ENCODE measurements at places on chromosomes 6 and 20.

DNA sequence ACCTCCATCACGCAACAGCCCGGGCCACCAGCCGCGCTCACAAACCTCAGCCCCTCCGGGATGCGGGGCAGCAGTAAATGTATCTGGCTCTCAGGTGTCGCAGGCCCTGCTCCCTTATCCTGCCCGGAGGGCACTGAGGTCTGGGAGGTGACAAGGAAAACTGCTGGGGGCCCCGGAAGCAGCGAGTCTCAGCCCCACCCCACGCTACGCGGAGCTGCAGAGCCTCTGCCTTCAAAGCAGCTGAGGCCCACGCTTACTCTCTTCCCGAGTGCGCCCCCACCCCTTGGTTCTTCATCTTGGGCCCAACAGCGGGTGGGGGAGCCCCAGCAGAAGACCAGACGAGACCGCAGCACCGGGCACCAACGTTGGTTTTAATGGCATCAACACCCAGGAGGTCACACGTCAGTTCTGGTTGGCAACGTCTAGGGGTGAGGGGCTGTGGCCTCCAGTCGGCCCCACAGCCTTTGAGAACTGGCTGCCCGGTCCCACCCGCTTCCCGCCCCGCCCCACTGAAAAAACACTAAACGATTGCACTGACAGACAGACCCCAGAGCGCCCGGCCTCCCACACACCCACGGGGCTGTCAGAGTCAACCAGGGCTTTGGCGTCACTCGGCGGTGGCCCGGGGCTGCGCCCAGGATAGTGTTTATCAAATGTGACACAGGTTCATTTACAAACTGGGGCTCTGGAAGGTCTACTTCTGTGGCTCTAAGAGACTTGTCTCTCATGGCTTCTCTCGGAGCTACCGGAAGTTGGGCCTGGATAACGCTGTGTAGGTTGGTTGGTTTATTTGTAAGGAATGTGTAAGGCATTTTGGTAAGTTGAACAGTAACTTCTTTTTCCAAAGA, 43.7 kb downstream of the DSTN start:
- peak; percentile 7 for DNase-seq

- DNase-seq = no peak
These were observed 94.1 kb downstream of the SNX5 start for GRCh38 chr20:17874271-17875105.

GRCh38 chr6:52330470-52330869, 31.5 kb upstream of the PAQR8 start:
- DNase-seq = no peak

GRCh38 chr6:11043961-11044711, at the start of gene ELOVL2:
TSS of gene ELOVL2 (minus strand) at chr6:11044305. CDS start at chr6:11044230, 75 bp downstream.
- DNase-seq = peak; percentile 77

DNA sequence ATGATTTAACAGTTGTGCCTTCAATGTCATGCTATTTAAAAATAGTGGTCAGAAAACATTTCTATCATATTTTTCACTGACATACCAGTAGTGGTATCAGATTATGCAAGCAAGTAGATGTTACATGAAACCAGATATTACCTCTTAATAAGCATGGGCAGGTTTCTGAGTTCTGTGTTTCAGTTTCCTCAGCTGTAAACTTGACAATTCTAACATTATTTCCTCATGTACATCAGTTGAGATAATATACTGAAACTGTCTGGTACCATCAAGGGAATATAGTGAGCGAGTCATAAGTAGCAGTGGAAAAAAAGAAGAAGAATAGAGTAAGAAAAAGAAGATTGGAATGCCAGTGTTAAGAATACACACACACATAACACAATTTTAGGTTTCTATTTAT, 477.9 kb upstream of the MANEA start:
- no peak for DNase-seq

- DNase-seq = no peak
These were observed 21.1 kb downstream of the MRPL14 start for GRCh38 chr6:44105993-44106740.

DNA sequence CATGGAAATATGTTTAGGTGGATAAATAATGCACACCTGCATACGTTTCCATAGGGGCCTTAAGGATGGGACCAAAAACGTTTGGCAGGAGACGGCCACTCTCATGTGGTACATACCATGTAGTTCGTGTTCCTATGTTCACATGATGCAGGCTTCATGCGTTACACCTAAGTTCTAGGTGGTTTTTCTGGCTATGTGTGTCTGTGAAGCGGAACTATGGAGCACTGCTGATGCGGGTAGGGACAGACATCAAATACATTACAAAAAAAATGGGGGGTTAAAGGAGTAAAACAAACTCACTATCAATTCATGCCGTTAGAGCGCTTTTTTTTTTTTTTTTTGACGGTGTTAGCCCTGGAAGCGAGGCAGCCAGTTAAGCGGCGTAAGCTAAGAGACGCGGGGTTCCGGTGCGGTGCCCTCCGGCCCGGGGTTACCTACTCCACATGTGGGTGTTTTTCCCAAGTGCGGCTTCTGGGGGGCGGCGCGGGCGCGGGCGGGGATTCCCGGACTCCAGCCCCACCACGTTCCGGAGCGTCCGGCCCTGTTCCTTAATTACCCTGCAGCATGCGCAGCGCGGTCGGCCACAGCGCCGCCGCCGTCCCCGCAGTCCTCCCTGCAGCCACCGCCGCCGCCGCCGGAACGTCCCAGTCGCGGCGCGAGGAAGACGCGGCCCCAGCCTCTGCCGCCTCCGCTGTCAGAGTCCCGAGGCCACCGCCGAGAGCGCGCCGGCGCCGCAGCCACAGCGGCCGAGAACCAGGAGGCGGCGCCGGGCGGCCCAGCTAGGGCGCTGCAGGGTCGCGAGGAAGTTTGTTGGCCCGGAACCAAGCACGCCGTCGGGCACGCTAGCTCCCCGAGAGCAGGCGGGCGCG, 648 bp downstream of the COL19A1 start:
- no peak for DNase-seq

GRCh38 chr20:34560141-34560523, 1.6 kb downstream of the MAP1LC3A start:
- no peak for DNase-seq

GRCh38 chr6:105357165-105357564, 45.7 kb downstream of the PREP start:
- DNase-seq = no peak

GRCh38 chr6:166440106-166440505, 57.4 kb upstream of the MPC1 start:
- DNase-seq = no peak

GRCh38 chr20:11808841-11809240, 108.9 kb upstream of the BTBD3 start:
- no peak for DNase-seq

DNA sequence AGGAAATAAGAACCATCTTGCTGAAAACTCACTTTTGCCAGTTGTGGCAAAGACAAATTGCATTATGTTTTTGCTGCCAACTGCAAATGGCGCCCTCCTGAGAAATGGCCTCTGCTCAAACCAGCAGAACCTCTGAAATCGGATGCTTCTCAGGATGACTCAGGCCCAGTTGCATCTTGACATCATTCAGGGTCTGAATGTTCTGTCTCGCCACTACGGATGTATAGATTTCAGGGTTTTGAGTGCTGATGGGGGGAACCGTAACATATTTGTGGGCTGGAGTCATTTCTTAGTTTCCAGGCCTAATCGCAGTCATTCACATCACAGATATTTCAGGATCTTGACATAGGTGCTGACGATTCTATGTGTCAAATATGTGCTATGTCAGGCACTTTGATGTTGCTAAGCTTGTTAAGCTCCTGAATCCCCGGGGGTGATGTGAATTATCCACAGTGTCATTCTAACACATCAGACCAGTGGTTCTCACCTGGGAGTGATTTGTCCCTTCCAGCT, 207.1 kb downstream of the NFATC2 start:
- DNase-seq = no peak

GRCh38 chr6:24595910-24596525, 50.0 kb downstream of the KIAA0319 start:
- no peak for DNase-seq

DNA sequence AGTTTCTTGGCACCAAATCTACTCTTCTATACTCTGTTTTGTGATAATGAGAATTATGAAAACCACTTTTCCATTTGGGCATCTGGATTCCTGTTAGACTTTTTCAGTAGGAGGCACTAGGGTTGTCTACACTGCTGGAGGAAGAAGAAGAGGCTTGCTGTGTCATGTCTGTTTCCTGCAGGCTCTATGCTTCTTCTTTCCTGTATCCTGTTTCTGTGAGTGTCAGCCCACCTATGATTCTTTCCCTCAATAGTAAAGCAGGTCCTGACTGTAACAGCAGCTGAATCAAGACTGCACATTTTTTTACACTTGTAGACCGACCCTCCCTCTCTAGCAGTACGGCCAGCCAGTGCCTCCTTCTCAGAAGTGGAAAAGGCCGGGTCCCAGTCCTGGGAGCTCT, 603.9 kb downstream of the HDGFL1 start:
- DNase-seq = no peak
